ENCODE measurements at places on chromosomes 1 and 21.

- no peak for DNase-seq
These were observed 5.5 kb downstream of the TRAPPC10 start for GRCh38 chr21:44017601-44018000.

DNA sequence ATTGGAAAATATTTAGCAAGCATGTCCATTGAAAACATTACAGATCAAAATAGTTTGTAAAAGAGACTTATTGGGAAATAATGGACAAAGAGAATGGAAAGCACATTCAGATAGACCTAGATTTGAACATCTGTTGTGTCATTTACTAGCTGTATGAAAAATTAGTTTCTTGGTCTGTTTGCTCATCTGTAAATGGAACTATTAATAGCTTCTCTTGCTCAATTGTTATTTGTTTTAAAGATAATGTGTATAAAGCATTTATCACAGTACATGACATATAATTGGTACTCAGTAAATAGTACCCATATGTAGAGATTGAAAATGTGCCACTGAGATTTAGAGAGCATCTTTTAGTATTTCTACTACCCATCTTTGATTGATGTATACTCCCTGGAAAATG is 25.9 kb downstream of the RPAP2 start:
- no peak for DNase-seq

DNA sequence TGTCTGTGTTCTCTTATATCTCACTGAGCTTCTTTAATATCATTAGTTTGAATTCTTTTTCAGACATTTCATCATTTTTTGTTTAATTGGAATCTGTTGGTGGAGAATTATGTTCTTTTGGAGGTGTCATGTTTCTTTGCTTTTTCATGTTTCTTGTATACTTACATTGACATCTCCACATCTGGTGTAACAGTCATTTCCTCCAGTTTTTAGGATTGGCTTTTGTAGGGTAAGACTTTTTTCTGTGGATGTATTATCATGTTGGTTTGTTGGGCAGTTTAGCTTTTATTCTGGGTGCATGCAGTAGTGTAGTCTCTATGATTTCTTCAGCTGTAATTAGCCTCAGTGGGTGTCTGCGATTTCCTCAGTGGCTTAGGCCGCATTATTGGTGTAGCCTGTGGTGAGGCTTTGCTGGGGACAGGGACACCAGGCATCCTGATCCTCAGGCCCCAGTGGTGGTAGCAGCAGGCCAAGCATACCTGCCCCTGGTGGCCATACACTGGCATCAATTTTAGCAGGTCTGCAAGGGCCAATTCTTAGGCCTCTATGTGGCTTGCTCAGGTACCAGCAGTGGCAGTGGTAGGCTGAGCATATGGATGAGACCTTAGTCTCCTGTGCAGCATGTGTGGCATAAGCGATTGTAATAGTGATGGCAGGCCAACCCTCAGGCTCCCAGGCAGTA is 77.6 kb upstream of the SAMD13 start:
- DNase-seq = no peak

GRCh38 chr1:89475269-89475668 is 49.4 kb upstream of the LRRC8B start:
- no peak for DNase-seq

GRCh38 chr1:160652924-160653619 is 6.2 kb upstream of the SLAMF1 start:
- DNase-seq = no peak

DNA sequence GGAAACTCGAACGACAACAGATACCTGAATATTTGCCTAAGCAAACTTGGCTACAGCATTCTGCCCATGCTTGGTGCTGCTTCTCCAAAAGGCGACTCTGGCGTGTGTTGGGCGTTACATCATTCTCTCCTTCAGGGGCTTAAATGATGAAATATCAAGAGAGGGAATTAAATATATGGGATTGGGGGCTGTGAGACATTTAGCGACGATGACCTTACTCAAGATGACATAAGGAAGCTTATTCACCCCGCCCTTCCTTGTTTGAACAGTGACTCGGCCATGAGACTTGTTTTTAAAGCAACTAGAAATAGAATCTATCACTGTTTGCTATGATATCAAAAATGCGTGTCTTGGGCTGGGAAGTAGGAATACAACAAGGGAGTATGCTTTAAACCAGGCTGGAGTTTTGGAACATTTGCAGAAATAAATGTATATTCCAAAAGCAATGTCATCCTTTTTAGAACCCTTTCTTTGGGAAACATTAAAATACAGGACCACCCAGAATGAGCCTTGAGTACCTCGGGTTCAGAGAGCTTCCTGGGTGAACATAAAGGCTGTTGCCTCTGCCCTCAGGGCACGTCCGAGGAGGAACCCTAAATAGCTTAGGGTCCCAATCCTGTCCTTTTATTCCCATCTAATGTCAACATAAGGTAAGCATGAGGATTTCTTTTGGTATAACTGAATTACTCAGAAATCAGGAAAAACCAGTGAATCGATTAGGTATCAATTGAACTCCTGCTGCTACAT is 123.3 kb upstream of the SLC45A1 start:
- DNase-seq = no peak

DNA sequence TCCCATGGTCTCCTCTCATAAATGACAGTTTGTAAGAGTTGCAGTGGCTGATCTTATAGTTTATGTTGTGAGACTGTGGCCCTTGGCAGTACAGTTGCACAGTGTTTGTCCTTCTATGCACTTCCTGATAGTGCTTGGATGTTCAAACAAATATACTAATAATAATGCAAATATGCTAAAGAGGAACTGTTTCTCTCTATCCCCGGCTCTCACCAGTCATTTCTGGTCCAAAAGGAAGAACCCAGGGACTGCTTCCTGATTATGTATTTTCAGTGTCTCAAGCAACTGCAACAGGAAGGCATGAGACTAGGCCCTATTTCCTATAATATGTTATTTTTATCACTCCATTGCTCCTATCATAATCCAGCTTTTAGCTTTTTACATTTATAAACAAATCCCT is 17.0 kb upstream of the SUCO start:
- peak; percentile 64 for DNase-seq

DNA sequence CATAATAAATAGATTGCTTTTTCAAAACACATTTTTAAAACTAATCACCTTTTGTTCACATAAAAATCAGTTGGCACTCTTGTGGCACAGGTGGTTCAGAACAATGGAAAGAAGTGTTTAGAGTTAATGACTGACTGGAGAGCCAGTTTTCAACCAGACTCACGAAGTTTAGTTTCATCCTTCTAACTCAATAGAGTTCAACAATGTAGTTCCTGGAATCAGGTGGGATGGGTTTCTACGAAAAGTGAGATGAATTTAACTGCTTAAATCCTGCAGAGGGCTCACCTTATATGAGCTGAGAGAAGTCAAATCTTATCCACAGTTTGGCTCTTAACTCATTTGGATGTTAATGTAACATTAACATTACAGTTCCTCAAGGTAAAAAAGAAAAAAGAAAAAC is 116.5 kb downstream of the SMYD2 start:
- DNase-seq = no peak

- no peak for DNase-seq
These were observed 33.4 kb upstream of the C1orf198 start for GRCh38 chr1:230901671-230902070.

DNA sequence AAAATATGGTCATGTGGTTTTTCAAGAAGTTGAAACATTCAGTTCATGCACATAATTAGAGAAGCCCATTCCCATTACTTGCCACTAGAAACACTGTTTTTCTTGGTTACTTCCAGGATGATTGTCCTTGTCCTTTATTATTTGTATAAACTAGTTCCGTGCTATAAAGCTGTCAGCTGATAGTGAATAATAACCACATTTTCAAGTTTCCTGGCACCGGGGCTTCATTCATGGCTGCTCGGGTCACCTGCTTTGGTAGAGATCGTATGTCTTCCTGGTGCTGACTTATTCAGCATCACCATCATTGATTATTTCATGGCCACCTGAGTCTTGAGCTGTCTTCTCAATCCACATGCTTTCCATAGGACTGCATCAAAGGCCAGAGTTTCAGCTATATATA is 62.9 kb upstream of the ZNF326 start:
- DNase-seq = no peak

GRCh38 chr1:21139601-21140000 is 37.1 kb downstream of the EIF4G3 start:
- DNase-seq = no peak

- DNase-seq = no peak
These were observed 37.1 kb upstream of the IL12RB2 start for GRCh38 chr1:67270541-67270940.

GRCh38 chr1:169098380-169098779 is 8.1 kb upstream of the ATP1B1 start:
- DNase-seq = no peak

DNA sequence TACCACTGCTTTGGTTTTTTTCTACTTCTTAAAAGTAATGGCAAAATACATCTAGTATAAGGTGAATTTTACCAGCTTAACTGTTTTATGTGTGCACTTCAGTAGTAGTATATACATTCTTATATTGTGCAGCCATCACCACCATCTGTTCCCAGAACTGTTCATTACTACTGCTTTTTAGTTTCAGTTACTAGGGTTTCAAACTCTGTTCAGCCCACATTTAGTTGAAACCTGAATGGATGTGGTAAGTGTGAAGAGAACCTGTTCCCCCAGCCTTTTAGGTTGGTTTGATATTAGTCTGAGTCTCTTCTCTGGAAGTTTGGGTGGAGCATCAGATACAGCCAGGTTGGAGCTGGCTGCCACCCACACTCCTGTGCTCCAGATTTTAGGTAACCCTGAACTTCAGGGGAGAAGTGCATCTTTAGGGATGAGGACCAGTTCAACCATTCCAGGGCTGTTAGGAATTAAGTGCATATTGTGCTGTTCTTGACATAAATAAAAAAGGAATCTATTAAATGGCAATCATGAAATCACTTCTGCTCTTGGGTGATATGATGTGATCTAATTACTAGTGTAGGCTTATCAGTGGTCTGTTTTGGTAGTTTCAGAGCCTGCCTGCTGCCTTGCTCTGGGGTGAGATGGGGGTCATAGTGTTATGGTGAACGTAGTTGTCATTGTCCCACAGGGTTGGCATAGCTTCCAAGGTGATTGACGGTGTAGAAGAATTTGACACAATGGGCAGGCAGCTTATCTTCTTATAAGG is 32.1 kb downstream of the URB2 start:
- DNase-seq = no peak

- no peak for DNase-seq
These were observed 5.6 kb downstream of the MAP3K7CL start for GRCh38 chr21:29136033-29136432.

DNA sequence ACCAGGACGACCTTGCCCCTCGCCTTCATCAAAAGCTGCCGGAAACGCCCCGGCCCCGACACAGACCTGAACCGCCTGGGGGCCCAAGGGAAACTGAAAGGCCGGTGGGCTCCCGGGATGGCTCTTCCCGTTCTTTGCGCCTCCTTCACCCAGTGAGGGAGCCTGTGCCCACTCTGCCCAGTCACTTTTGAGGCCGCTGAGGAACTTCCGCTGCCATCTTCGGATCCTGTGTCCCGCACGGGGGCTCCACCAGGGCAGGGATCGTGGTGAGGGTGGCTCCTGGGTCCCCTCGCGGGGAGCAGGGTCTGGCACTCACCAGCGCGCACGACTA is 104.0 kb downstream of the PPIAL4G start:
- DNase-seq = no peak

All from Kasumi-1 (cell line).